Activated CD8-positive, alpha-beta T cell treated with anti-CD3 and anti-CD28 coated beads, Interleukin-2, amount 10 ng/mL, durations not matched to agents 7 days and 5 days (primary cell): ENCODE measurements at places on chromosomes 7 and 10. TPM values are rescaled to one million over a fixed set of nuclear protein-coding genes. Genes with fewer than 3 reads are reported as not detected.

DNA sequence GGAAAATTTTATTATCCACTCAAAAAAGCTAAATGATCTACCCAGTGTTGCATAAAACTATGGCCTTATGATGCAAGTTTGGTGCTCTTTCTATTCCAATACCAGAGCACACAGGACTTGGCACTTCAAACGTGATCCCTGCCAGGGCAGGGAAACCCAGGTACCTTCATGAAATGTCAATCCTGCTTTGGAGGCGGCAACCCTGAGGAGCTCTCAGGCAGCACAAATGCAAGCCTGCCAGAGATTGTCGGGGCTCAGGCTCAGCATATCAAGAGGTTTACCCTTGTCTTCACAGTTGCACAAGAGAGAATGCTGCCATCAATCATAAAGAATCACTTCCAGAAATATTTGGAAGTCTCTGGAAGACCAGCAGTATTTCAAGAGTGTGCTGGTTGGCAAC is 151.5 kb downstream of the GLI3 start:
- no peak overlapping the region for H3K4me3 ChIP-seq
- no peak overlapping the region for H3K27ac ChIP-seq
- no peaks in the 10 kb centered on the region for H3K4me1 ChIP-seq
- no peak for DNase-seq

DNA sequence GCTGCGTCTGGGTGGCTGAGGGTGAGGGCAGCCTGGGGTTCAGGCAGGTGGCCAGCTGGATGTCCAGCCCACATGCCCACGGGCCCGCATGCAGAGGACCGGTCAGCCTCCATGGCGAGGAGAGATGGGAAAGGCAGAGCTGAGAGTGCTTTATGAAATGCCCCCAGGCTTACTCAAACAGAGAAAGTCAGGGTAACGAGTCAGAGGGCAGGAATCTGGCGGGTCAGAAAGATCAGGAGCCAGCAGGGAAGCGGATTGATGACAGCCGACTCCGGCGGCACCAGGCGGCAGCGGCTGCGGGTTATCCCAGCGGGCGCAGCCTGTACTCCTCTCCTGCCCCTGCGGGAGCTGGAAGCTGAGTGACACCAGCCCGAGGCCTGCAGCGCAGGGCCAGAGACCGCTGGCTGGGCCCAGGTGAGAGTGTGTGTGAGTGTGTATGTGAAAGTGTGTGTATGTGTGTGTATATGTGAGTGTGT is 13.4 kb downstream of the SLC13A4 start:
- peaks cover 9% of the 10 kb centered on the region for H3K27me3 ChIP-seq
- no peaks in the 10 kb centered on the region for H3K4me1 ChIP-seq
- H3K36me3 ChIP-seq: no peaks in the 10 kb centered on the region
- no peak overlapping the region for H3K27ac ChIP-seq

ENO4 gene
- total RNA-seq: not detected

DNA sequence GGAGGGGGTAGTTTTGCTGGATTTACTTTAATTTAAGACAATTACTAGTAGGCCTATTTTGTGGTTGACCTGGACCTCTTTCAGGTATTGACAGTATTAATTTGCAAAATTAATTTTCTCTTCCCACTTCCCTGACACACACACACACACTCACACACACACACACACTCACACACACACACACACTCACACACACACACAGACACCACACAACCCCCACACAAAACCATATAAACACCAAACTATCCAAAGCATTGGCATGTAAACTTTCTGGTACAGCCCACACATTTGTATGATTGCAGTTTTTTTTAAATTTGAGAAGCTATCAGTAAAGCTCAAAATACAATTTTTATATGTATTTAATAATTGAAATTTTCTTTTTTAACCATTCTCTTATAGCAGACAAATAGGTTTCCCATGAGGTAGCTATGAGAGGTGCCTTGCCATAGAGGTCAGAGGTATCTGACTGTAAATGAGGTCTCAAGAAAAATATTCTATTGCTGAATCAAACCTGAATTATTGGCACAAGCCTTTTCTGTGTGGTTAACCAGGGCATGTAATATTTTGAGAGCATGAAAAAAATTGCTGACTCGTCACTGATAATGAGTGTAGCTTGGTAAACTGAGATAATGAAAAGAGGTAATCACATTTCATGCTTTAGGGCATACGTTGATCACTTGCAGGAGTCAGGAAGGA is 306.5 kb downstream of the GATA3 start:
- H3K27me3 ChIP-seq: peaks cover 3% of the 10 kb centered on the region
- no peak overlapping the region for H3K4me3 ChIP-seq
- no peak for DNase-seq
- H3K4me1 ChIP-seq: peaks cover 54% of the 10 kb centered on the region
- peaks cover 10% of the 10 kb centered on the region for H3K36me3 ChIP-seq

GRCh38 chr7:66921396-66921917 is 432 bp downstream of the TMEM248 start:
- H3K4me1 ChIP-seq: peaks cover 33% of the 10 kb centered on the region
- no peaks in the 10 kb centered on the region for H3K27me3 ChIP-seq
- H3K27ac ChIP-seq: peak overlapping the region; percentile 96
- peak; percentile 30 for DNase-seq
- H3K4me3 ChIP-seq: peak overlapping the region; percentile 96

DNA sequence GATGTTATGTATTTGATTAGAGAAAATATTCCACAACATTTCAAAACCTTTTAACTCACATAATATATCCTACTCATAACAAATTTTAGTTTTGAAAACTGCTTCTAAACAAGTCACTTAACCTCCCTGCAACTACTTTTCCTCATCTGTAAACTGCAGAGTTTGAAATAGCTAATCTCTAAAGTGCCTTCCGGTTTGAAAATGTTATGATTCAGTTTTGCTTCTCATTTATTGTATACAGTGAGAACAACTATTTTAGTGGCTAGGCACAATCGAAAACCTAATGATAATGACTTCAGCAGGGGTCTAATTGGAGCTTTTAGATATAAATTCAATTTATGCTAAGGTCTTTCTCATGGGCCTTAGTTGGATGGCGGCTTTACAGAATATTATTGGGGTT is 30.7 kb upstream of the TEX47 start:
- no peaks in the 10 kb centered on the region for H3K36me3 ChIP-seq
- no peaks in the 10 kb centered on the region for H3K4me1 ChIP-seq
- H3K27ac ChIP-seq: no peak overlapping the region
- H3K27me3 ChIP-seq: no peaks in the 10 kb centered on the region

MMD2 gene
- not detected for total RNA-seq

DNA sequence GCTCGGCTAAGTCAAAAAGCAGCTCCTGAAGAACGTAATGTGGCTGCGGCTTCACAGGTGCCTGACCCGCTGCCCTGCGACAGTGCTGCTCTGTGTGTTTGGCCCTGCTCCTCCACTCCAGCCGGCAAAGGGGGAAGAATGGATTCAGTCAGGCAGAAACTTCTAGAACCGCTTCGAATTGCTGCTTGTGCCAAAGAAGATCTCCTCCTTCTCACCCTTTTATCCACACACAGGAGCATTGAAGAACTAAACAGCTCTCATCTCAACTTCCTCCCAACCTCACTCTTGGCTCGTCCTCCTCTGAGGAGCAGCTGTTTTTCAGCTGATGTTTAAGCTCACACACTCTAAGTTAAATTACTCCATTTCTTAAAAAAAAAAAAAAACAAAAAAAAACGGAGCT is 651.4 kb downstream of the INHBA start:
- DNase-seq: no peak
- no peaks in the 10 kb centered on the region for H3K27me3 ChIP-seq
- H3K4me3 ChIP-seq: no peak overlapping the region
- no peak overlapping the region for H3K27ac ChIP-seq
